ENCODE measurements at places on chromosomes 7 and 10.

GRCh38 chr10:129771024-129771423 is 193.1 kb downstream of the EBF3 start:
- no peak for DNase-seq

- no peak for DNase-seq
These were observed 209.1 kb downstream of the HGF start for GRCh38 chr7:81560708-81561107.

DNA sequence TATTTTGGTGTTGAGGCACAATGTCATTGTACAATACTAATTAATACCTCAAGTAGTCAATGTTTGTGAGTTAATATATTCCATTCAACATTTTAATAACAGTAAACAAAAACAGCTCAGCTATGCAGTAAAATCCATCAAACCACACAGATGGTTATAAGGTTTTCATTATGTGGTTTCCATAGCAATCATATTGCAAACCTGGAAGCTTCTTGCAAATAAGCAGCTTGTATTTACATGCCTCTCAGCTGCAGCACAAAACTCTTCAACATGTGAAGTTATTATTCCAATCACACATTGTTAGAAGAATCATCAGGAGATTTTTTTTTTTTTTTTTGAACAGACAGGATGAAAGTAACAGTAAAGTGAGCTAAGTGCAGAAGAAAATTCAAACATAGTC is 170.2 kb downstream of the SKAP2 start:
- no peak for DNase-seq

GRCh38 chr10:35384265-35384868 is 48.1 kb downstream of the CCNY start:
- no peak for DNase-seq

GRCh38 chr10:62514079-62514693 is 140.0 kb downstream of the ZNF365 start:
- DNase-seq: no peak

GRCh38 chr10:29084681-29085307 is 204.1 kb upstream of the LYZL1 start:
- DNase-seq: no peak

GRCh38 chr10:46239247-46239646 is 47.5 kb upstream of the ANTXRL start:
- DNase-seq: no peak

- DNase-seq: no peak
These were observed 881 bp upstream of the SSBP1 start for GRCh38 chr7:141737118-141737835.

GRCh38 chr7:122268101-122268500 is 36.4 kb downstream of the FEZF1 start:
- no peak for DNase-seq

DNA sequence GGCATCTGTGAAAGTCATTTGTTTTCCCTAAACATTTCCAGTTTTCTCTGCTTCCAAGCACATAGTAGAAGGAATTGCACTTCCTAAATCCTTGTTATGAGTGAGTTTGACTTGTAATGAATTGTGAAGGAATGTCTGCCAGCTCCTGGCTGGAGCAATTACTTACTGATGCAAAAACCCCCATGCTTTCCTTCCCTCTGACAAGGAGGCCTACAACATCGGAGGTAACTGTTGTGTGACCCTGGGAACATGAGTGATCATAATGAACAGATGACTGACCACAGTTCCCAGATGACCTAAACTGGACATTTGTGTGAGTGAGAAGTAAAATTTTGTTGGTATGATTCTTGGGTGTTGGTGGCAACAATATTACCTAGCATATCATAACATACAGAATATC is 21.4 kb upstream of the CPVL start:
- DNase-seq: no peak

All from amygdala (tissue), 56 donors.